ENCODE measurements at places on chromosomes 7 and 10.

DNA sequence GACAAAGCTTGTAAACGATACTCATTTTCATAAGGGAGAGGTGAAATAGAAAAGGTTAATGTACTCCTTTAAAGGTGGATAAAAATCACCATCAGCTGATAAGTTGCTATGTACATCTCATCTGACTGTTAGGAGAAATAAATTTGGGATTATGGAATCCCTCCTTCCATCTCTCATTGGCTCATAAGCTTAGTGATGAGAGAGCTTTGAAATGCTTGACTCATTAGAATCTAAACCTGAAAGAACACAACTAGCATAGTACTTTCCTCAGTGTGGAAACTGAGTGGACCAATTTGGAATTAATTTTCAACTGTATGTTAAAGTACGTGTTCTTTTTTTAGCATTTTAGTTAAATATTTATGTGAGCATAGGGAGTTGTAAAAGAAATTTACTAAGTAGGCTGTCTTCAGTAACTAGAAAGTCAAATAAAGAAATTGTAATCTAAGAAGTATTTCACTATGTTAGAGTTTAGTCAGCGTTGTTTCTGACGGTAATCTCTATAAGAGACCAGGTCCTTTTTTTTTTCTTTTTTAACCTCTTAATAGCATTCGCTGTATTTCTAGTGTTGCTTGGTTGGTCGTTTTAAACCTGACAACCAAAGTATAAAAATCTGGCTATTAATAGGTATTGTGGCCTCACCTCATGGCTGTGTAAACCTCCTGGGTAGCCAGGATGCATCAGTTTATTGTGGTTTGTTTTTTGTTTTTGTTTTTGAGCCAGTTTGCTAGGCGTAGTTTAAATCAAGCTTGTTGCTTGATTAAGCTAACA is 34.4 kb downstream of the FHIP2A start:
- DNase-seq: no peak

DNA sequence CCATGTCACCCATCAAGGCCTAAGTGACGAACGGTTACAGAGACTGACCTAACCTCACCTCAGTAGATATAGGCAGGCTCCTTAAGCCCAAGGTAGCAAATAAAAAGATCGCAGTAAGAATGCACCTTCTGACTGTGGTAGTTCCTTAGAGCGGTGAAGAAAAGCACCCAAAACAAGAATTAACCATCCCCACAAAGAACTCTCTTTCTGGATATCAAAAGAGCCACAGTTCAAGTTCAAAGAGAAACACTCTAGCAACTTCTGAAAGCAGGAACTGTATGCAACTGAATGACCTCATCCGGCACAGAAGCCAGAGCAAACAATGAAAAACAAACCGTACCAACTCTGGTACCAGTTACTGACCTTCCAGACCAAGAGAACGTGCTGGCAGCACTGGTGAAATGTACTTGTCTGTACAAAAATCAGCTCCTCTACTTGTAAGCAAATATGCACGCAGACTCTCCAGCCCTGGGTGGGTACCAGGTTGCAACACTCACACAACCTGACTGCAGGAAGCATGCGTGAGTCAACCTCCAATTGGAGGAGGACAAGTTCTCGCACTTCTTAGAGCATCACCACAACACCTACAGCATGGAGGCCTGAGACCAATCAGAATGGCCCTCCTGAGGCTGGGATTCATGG is 202.7 kb downstream of the FAM107B start:
- peak; percentile 69 for DNase-seq

DNA sequence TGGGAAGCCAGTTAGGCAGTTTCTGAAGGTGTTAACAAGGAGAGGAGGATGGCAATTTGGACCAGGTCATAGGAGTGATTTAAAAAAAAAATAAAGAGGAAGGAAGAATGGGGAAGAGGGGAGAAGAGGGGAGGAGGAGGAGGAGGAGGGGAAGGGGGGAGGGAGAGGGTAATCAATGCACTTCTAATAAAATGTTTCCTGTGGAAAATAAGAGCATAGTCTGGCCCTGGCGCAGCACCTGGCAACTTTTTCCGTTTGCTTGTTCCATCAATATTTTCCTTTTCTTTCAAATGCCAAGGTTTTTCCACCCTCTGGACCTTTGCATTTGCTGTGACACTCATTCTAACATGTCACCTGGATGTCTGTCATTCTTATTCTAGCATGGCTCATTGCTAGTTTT is 308.2 kb downstream of the PPP1R3A start:
- DNase-seq: no peak

GRCh38 chr10:98047009-98047741 is 16.8 kb upstream of the CRTAC1 start:
- no peak for DNase-seq

- no peak for DNase-seq
Observed at GRCh38 chr10:101687071-101687658, 7.8 kb downstream of the FBXW4 start.

DNA sequence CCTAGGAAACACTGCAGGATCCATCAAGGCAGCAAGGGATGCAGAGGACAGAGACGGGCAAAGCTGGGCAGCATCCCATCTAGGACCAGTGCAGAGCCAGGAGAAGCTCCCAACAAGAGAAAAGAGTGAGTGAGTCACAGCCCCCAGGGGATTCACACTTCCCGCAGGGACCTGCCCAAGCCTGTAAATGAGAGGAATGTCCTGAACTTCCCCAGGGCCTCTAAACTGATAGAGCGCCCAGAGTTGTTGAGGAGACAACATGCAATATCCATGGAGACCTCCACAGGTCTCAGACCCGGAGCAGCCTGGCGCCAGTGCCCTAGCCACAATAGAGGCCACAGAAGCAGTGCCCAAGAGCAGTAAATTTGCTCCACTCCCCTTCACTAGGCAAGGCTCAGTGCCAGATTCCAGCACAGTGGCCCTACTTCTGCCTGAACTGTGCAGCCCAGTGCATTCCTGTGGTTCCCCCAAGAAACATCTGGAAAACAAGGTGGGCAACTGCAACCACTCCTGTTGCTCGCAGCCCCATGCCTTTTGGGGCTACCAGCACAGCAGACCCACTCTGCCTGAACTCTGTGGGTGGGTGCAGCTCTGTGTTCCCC is 567.5 kb downstream of the POM121L12 start:
- DNase-seq: no peak

- DNase-seq: no peak
Observed at GRCh38 chr10:128416231-128416630, 290.0 kb upstream of the MKI67 start.

DNA sequence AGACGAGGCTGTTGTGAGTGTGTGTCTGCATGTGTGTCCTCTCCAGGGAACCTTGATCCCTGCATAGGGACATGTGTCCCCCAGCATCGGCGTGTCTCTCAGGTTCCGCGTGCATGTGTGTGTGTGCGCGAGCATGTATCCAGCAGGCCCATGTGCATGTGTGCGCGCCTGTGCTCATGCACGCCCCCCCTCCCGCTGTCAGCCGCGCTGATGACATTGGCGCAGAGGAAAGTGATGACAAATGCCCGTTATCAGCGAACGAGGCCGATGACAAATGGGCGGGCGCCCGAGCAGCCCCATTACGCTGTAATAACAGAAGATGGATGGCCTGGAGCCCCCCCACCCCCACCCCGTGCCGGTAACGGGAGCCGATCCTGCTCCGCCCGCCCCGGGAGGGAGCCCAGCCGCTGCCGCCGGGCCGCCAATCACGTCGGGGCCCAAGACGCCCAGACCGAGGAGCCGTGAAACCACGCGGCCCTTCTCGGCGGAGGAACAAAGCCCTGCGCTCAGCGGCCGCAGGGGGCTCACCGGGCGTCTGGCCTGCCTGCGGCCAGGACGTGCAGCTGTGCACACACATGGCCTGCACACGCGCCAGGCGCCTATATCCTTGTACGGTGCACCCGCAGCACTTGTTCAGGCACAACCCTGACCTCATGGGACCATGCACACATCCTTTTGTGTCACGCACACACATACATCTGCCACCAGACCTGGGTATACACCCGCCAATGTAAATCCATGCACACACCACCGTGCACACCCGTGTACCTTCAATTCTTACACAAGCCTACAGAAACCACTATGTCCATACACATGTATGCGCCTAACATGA is 21.5 kb downstream of the POLL start:
- no peak for DNase-seq

GRCh38 chr7:138166681-138167080 is 90.4 kb downstream of the AKR1D1 start:
- DNase-seq: no peak

DNA sequence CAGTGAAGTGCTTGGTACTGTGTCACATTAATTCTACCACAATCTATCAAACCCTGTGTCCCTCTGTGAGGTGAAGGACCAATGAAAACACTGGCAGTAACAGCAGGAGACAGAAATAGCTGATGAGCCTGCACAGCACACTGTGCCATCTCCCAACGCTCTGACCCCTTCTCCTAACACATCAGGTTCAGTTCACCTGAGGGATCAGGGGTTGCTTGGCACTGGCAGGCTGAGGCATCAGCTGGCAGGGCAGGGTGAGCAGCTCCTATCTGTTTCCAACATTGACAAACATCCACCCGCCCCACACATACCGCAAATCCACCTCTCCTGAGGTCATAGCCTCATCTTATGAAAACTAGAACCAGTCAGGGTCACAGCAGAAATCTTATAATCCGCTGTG is 120.9 kb downstream of the ICA1 start:
- DNase-seq: no peak

GRCh38 chr7:774161-775109 is 47.4 kb upstream of the PRKAR1B start:
- peak; percentile 74 for DNase-seq

DNA sequence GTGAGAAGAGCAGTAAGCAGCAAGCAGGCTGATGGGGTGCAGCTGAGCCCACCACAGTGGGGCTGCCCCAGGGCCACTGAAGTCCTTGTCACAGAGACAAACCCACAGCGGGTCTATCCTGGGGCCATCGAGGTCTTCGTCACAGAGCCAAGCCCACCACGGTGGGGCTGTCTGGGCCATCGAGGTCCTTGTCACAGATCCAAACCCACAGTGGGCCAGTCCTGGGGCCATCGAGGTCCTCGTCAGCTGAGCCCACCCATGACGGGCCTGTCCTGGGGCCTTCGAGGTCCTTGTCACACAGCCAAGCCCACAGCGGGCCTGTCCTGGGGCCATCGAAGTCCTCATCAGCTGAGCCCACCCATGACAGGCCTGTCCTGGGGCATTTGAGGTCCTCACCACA is 549.9 kb downstream of the DNAJB6 start:
- DNase-seq: no peak

GRCh38 chr10:78316451-78316931 is 282.8 kb downstream of the RPS24 start:
- DNase-seq: no peak

DNA sequence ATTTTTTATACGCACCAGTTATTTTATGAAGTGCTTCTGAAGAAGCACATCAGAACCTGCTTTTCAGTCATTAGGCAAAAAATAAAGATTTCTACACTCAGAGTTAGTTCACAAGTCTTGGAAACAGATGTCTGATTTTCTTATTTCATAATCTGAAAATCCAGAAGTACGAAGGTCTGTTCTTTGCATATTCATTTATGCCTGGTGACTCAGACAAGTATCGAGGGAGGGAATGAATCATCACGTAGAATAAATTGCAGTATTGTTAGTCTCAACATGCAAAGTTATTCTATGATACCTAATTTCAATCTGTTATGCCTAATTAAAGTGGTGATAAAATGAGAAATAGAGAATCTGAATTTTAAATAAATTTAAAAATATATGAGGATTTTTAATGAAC is 113.6 kb upstream of the SEM1 start:
- DNase-seq: peak; percentile 50

DNA sequence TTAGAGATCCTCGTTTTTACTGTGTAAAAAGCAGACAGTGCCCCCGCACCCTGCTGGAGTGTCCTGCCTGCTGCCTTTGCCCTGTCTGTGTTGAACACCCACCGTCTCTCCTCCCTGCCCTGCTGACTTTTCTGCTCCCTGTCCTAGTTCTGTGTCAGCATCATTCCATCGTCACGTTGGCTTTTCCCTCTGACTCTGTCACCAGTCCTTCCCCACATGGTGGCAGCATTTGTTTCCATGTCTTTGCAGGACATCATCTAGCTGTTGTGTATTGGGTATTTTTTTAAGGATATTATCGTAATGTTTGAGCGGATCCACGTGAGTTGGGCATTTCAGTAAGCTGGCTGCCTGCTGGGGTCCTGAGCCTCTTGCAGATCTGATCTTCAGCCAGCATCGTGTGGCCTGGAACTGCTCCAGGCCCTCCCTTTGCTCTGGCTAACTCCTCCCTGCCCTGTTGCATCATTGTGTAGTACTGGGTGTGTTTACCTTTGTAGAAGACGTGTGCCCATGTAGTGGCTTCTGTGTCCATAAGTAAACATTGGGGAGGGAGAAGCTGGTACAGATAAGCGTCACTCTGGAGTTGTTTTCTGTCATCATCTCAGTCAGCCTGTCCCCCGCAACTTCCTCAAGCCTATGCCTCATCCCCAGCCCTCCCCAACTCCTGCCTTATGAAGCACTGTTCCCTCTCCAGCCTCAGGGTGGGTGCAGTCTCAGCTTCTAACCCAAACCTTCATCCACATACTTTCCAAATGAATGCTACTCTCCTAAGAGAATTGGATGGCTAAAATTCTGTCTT is 44.3 kb downstream of the TRRAP start:
- no peak for DNase-seq

GRCh38 chr7:157013101-157013500 is 2.6 kb upstream of the MNX1 start:
- DNase-seq: no peak

GRCh38 chr10:102835007-102835482 is 2.2 kb downstream of the CYP17A1 start:
- peak; percentile 80 for DNase-seq

DNA sequence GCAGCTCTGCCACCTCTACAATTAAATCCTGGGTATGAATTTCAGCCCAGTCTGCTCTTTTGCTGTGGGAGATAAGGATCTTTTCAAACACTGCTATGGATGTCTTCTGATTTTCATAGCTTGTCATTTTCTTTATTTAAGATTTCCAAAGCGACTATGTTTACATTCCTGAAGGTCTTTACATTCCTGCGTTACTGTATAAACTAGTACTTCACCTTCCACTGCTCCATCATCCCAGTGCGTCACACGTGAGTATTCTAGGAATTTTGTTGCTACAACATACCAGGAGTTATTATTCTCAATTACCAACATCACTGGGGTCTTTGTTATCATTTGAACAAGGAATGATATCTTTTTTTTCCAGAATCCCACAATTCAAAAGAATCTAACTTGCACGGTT is 944.7 kb downstream of the SORCS3 start:
- DNase-seq: no peak

DNA sequence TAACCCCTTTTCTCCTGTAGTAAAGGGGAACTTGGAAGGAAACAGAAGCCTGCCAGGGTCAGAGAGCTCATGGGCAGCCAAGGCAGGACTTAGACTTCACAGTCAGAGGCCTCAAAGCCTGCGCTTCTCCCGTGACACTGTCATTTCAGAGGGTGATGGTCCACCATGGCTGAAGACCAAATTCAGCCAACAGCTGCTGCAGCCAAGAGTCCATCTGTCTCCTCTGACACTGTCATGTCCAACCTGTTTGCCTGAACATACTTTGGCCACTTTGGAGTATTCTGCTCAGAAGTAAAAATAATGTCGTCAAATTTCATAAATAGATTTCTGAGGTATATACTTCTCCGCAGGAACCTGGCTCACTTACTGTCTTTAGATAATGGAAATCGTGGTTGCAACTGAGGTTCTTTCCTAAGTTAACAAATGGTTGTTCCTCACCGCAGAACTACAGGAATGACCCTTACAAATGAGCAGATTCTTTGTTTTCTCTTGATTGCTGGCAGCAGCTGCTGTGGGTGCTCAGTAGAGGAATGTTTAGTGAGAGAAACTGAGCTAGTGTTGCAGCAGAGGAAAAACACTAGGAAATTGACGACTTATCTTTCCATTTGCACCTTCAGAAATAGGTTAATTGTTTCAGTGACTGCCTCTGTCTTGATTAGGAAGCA is 626.5 kb downstream of the SDK1 start:
- no peak for DNase-seq

- DNase-seq: no peak
Observed at GRCh38 chr7:134718211-134718875, 61.1 kb upstream of the CALD1 start.
